ENCODE measurements at places on chromosomes 6 and 20.

GRCh38 chr20:6134592-6134991 is 11.8 kb upstream of the FERMT1 start:
- no peak for DNase-seq

DNA sequence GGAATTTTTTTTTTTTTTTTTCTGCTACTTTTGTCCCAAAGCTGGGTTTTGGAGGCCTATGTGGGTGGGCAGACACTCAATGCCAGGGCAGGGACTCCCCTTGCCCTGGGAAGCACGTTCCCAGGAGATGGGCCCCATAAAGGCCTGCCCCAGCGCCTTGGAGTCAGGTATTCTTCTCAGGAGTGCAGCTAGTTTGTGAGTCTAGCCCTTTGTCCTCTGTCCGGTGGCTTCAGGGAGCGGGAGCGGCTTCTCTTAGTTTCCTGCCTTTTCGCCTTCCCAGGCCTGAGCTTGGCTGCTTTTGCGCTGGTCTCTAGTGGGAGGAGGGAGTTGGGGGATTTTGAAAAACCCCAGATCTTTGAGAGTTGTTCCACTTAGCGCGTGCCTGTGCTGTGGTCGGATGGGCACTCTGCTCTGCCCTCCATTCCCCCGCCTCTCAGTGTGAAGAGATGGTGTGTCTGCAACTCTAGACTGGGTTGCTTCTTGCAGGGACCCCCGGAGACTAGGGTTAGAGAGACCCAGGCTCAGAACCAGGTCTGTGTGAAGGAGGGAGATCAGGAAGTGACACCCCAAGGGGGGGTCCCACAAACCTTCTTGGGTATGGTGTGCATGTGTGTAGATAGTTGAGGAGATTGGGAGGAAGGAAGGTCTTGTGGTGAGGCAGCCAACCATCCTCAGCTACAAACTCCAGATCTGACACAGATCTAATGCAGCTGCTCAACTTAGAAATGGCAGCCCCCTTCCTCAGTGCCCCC is 1.3 kb downstream of the PLCG1 start:
- DNase-seq = no peak

GRCh38 chr20:37987602-37988290 is 45.5 kb downstream of the TTI1 start:
- no peak for DNase-seq

- DNase-seq = no peak
These were observed 85.5 kb upstream of the TENT5A start for GRCh38 chr6:81838031-81838430.

- no peak for DNase-seq
These were observed 193.3 kb upstream of the PLCB4 start for GRCh38 chr20:8875586-8875985.

Measured in NAMALWA (cell line).